ENCODE measurements at places on chromosomes 11 and 22.

GRCh38 chr11:1308743-1309497 lies 512 bp downstream of the TOLLIP start:
- no peak for DNase-seq

- DNase-seq, result no peak
These were observed 111.5 kb upstream of the CLMP start for GRCh38 chr11:123306531-123306930.

DNA sequence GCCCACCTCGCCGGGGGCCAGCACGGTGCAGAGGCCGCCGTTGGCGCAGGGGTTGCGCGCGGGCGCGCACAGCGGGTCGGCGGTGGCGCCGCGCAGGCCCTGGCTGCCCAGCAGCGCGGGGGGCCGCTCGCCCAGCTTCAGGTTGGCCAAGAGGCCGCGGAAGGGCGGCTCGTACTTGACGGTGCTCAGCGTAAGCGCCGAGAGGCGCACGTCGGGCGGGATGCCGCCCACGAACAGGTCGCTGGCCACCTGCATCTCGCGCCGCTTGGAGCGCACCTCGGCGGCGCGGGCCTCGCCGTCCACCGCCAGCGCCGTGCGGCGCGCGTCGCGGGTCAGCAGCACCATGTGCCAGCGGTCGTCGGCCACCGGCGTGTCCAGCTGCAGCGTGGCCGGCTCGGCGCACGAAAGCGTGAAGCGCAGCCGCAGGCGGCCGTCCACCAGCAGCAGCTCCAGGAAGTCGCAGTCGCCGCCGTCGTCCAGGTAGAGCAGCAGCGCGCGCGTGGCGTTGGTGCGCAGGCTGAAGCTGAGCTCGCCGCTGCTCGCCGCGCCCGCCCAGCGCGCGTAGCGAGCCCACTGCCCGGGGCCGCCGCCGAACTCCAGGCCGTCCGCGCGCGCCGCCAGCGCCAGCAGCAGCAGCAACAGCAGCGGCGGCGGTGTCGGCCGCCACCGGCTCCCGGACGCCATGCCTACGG lies 9.8 kb downstream of the NRXN2 start:
- no peak for DNase-seq

DNA sequence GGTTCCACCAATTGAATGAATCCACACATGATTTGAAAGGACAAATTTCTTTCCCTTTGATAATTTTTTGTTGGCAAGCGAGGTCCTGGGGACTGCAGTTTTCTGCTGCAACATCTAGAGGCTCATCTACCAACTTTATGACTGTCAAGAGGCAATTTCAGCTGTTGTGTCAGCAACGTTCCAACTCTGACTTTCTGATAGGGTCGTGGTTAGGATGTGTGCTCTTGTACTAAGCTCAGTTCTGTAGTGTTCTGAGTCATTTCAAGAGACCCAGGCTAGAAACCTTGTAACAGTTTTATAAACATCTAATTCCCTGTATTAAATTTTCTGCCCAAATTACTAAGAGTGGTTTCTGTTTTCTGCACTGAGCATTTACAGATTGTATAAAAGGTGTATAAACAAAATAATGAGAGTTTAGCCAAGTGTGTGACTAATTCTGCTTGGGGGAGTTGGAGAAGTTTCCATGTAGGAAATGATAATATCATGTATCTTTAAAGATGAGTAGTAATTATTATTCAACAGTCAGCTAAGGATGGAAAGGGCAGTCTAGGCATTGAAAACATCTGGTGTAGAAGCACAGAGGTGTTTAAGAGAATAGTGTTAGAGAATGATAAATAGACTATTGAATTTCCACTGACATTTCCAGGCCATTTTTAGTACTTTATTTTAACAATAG lies 72.2 kb downstream of the RBMXL2 start:
- DNase-seq, result no peak

DNA sequence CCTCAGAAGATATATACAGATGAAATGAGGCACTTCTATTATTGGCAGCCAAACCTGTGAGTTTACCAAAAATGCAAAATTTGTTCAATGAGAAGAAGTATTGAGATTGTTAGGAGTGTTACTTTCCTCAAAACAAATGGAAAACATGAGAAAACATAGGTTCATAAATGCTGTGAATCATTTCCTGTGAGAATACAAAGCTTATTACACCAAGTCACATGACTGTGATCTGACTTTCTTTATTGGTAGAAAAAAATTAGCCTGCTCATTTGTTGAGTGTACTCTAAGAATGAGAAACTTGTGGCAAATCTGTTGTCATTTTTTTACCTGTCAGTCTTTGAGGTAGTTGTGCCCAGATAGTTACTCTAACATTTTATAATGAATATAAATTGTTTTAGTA lies 215.1 kb downstream of the TMEM135 start:
- no peak for DNase-seq

DNA sequence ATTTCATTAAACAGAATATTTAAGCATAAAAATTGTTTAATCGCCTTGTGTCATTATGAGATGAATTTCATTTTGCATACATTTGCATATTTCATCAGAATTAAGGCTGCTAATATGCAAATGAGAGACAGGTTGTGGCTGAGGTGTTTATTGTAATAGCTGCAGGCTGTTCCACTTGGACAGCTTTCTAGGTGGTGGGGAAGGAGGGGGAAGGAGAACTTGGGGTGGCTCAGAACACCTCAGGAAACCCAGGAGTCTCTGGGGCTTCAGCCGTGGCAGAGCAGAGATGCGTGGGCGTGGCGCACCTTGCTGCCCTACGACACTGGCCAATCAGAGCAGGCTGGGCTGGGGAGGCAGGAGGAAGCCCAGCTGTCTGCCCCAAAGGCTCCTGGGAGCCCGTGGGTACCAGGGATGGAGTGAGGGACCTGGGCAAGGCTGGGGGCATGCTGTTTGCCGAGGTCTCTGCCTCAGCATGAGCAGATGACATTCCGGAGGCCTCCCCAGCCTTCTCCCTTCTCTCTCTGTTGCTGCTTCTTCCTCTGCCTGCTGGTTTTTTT lies 542.9 kb downstream of the MN1 start:
- DNase-seq, result no peak

GRCh38 chr11:67411785-67412152 lies 3.7 kb upstream of the CARNS1 start:
- DNase-seq, result no peak

DNA sequence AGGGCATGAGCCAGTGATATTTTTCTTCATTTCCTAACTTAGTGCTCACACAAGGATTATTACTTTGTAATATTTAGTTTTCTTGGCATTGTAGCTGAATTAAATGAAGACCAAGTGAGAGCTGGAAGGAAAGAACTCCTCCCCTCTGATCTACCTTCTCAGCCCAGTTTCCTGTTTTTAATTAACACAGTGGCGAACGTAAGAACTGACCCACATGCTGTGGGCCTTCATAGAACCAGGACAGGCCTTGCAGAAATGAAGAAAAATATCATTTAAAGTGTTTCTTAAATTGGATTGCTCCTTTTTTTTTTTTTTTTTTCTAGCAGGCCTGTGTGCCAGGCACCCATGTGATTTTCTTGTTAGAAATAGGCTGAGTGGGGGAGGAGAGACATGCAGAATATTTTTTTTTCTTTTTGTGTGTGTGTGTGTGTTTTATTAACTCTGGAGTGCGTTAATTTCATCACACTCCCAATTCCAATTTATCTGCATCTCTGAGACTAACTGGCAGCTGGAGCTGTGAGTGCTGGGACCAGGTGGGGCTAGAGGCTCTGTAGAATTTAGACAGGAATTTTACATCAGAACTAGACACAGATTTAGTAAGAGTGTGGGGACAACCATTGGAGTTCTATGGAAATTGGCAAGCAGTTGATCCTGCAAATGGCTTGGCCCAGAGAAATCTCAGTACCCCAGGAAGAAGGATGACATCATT lies 320.5 kb downstream of the DDX10 start:
- no peak for DNase-seq

- DNase-seq, result no peak
These were observed 2.9 kb upstream of the HORMAD2 start for GRCh38 chr22:30077279-30077880.

GRCh38 chr11:69662021-69662698 lies 13.0 kb downstream of the LTO1 start:
- DNase-seq, result no peak

DNA sequence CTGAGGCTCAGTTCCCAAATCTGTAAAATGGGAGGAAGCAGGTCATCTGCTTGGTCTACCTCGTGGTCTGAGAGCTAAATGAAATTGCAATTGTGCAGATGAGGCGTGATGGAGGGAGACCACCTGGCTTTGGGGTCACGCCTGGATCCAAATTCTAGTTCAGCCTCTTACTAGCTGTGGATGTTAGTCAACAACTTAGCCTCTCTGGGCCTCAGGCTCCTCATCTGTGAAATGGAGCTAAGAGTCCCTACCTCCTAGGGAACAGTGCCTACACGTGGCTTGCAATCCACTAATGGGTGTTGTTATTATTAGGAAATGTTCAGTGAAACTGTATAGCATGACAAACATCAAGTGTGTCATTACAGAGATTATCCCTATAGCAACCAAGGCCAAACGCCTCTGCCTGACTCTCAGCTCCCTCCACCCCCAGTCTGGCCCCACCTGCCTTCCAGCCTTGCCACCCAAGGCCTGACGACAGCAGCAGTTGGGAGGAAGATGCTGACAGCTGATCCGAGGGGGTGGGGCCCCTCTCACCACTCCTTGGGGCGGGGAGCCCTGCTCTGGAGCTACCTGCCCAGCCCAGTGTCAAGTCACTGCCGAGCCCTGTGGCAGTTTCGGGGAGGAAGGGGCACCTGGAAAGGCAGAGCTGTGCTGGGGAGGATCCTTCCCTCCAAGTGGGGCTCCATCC lies 1.7 kb upstream of the RHOD start:
- DNase-seq, result no peak

- no peak for DNase-seq
These were observed 35.3 kb upstream of the SEPTIN5 start for GRCh38 chr22:19678949-19679521.

DNA sequence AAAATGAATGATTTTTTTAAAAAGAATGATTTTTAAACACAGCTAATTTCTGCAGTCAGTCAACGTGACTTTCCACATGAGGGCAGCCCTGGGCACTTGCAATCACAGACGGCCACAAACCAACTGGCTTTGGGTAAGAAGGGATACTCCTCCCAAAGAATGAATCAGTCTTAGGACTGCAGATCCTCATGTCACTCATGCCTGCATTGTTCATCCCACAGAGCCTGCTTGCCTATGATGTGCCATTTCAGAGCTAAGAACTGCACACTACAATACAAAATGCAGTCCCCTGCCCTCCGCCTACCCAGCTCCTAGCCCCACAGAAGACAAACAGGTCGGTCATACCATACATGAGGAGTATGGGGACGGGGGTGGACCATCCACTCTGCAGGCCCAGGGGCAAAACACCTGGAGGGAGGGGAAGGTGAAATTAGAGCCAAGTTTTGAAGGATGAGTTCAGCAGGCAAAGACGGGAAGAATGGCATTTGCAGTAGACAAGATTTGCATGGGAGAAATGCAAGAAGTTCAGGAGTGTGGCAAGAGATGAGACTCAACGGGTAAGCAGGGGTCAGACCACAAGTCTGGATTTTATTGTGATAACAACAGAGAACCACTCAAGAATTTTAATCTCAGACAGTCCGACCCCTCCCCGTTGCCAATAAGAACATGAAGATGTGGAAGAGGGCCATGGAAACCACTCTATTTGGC lies 24.7 kb downstream of the PACSIN2 start:
- DNase-seq, result no peak

- no peak for DNase-seq
These were observed 19.8 kb upstream of the ABCC8 start for GRCh38 chr11:17496406-17496805.

GRCh38 chr11:125960771-125961170 lies 14.9 kb downstream of the VSIG10L2 start:
- no peak for DNase-seq

- no peak for DNase-seq
These were observed 123.8 kb upstream of the NTM start for GRCh38 chr11:131246663-131247062.

DNA sequence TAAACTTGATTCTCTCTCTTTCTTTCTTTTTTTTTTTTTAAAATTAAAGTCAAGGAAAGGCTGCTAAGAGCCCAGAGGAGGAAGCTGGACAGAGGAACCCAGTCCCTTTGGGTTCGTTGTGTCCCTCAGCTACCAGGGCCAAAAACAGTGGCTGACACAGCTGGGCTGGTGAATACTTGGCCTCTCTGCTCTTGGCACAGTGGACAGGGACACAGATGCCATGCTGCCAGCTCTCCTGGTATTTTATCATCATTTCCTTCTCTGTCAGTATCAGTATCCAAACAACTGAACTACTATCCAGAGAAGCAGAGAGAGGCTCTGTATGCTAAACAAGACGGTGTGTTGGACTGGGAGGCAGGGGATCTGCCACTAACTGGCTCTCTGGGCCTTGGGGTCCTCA lies 123.7 kb upstream of the CCDC90B start:
- no peak for DNase-seq

DNA sequence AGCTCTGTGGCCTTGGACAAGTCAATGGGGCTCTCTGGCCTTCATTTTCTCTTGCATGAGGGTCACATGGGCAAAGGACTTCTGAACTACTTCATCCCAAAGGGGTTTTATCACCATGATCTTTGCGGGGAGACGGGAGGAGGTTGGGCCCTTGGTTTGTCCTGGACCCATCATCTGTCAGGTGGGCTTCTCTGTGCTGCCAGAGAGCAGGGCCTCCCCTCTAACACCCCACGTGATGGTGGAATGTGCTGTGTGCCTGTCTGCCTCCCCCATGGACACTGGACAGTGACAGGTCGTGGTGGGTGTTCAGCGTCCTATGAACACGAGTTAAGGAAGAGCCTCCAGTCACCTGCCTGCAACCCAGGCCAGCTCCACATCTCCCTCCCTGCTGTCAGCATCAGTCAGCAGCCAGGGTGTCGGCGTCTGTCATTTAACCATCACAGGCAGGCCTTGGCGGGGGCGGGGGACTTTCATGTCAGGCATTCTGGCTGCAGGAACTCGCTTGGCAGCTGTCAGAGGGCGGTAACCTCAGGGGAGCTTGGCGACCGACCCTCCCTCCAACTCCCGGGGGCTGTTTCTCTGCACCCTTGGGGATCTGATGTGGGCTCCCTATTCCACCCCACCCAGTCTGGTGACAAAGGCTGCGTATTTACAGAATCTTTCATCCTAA lies 2.6 kb upstream of the SUN2 start:
- peak; percentile 35 for DNase-seq

DNA sequence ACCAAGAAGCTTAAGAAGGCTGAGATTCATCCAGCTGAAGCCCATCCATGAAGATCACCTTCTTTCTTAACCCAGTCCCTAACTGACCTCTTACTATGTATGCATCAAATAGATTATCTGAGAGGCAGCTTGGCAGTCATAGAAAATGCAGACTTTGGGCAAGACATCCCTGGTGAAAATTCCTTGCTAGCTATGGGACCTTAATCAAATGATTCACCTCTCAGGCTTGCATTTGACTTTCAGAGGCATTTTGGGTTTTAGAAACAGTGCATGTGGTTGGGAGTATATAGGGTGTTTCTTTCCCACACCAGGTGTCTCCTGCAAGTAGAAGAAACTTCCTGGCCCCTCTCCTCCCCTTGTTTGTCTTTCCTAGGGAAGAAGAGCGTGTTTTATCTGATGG lies 188.5 kb upstream of the ISX start:
- DNase-seq, result no peak

- DNase-seq, result no peak
These were observed 966 bp downstream of the AHNAK start for GRCh38 chr11:62545437-62546243.

GRCh38 chr11:72773291-72773690 lies 20.6 kb downstream of the STARD10 start:
- no peak for DNase-seq
